Stimulated activated CD4-positive, alpha-beta T cell treated with anti-CD3 and anti-CD28 coated beads, TNF-alpha, amount 100 ng/mL, for 1 hour (primary cell): ENCODE measurements at places on chromosomes 2 and 18.

- DNase-seq = no peak
Measured at GRCh38 chr2:149926149-149926548, 338.6 kb upstream of the MMADHC start.

DNA sequence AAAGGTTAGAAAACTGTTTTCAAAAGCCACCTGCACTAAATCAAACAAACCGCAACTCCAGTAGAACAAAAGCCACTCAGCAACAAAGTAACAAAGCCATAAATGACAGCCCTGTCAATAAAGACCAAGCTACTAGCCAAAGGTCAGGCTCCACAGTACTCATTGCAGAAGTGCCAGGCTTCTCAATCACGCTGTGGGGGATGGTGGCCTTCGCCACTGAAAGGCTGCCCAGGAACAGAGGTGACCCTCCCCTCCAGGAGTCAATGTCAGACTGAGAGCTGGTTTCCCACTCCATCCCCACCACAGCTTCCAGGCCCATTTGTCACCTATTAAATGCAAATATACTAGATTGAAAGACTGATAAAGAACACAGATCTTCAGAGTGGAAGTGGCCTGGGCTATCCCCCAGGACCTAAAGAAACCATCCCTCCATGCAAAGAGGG lies 5.9 kb downstream of the ATP8B1 start:
- no peak for DNase-seq

DNA sequence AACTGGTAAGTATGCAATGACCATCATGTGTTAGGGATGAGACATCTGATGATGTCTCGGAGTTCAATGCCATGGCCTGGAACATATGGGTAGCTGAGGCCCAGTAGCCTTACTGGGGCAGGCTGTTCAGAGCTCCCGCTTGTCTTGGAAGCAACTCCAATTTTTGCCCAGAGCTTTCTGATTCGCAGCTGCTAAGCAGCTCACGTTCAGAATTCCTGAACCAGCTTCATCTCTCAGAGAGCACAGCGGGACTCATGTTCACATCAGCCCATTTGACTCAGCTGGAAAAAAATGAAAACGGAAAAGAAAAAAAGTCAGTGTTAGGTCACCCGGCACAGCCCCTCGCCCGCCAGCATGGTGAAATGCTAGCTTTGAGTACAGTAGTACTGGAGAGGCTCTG lies 16.8 kb upstream of the LRATD1 start:
- no peak for DNase-seq

DNA sequence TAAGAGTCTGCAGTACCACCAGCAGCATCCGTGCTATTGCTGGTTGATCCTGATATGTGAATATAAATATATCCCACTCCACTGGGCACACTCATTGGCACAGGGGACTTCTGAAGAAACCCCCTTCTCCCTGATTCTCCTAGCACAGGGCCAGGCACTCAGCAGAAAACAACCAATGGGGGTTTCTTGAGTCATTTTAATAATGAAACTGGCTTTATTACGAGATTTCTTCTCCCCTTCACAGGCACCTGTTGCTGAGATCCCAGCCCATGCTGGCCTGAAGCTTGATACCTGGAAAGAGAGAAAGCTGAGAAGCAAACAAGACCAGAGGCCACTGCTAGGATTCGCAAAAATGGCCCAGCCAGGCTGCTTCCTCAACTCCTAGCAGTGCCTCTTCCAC lies 17.9 kb upstream of the CYRIA start:
- DNase-seq = no peak

- no peak for DNase-seq
Measured at GRCh38 chr2:112710956-112711750, 9.7 kb upstream of the NT5DC4 start.

DNA sequence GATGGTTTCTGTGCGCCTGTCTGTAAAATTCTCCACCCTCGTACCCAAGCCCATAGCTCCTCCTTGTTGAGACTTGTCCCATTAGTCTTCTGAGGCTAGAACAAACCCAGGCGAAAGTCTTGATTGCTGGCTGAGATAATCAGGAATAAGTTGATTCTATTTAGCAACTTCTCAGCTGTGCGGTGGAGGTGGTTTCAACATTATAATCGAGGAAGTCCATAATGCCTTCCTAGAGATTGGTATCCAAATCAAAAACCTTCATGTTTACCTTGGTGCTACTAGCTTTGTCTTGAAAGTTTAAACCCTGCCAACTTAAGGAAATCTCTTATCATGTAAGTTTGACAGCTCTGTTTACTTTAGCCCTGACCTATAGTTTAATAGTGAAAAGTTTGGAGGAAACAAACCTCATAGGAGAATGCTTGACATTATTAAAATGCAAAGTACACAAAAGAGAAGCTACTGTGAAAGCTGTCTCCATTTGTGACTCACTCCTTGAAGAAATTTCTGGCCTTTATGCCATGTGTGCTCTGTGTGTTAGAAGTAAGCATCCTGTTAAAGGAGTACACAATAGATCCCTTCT lies 36.6 kb upstream of the DSC1 start:
- DNase-seq = no peak

DNA sequence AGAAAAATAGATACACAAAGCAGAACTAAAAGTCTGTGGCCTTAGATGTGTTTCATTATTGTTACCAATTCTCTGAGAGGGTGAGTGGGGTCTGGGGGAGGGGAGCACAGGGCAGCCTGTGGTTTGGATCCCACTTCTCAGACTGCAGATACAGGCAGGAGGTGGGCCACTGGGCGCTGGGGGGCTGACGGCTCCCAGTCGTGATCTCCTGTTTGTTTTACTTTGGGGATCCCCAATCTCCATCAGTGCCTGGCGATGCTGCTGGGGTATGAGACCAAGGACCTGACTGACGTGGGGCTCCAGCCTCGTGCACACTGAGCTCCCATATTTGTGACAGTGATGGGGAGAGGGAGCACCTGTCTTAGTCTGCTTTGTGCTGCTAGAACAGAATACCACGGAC lies 54.9 kb downstream of the EDAR start:
- no peak for DNase-seq

DNA sequence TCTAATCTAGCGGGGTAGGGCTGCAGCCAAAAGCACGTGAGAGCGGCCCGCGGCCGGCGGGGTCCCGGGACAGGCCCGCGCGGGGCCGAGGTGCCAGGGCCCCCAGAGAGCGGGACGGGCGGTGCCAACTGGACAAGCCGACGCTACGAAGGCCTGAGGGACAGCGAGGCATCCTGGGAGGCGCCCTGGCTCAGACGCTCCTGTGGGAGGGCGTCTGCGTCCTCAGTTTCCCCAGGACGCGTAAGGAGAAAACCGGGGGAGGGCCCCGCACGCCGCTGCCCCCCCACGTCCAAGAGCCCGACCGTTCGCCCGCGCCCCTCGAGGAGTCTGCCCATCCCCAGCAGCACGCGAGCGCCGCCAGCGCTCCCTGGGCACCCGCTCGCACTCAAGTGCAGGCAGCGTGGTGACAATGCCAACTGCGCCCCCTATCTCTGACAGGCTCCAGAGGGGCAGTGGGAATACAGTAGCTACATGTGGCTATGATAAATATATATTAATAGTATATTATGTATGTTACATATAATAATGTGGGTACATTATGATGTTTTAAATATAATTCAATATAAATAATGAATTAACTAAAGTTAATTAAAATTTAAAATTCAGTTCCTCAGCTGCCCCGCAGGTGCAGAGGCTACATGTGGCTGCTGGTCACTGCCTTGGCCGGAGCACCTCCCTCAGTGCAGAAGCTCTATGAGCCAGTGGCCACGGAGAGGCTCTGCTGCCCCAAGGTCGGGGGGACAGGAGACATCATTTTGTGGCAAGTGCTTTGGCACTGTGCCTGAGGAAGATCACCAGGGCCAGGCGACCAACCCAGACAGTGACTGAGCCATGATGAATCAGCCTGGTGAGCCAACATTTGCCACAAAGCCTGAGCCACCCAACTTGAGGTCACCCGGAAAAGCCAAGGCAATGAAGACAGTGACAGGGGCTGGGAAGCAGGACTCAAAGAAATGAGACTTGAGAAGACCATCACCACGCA lies 5.5 kb upstream of the SFT2D3 start:
- no peak for DNase-seq

GRCh38 chr2:38398739-38399138 lies 21.7 kb upstream of the ATL2 start:
- no peak for DNase-seq

DNA sequence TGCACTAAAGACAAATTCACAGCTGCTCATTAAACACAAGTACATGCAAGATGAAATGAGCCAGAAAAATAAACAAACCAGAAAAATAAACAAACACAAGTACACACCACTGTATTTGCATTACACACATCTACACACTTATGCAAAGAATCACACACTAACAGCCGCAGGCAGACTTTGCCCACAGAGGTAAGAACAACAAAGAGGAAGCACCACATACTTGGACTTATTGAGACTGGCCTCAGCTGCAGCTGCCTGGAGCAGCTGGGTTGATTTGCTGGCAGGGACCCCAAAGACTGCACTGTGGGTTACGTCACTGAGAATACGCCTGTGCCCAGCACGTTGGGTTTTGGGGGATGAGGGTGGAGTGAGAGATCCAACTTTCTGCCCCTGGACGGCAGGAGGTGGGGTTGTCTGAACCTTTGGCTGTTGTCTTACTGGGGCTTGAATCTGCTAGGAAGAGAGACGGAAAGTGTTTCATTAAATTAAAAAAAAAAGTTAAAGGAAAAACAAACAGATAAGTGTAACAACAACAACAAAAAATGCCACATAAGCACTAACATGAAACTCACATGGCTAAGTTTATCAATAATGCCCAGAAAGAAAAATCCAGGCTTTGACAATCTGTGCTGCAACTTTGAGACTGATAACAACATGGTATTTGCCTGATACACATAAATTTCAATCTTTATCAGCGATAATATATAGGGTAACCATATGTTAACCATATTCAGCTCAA lies 71.9 kb upstream of the NFU1 start:
- no peak for DNase-seq

- no peak for DNase-seq
Measured at GRCh38 chr2:137921105-137921880, 43.0 kb upstream of the HNMT start.

- DNase-seq = no peak
Measured at GRCh38 chr2:152566728-152567069, 150.6 kb downstream of the PRPF40A start.

- DNase-seq = no peak
Measured at GRCh38 chr2:39512434-39512935, 75.4 kb upstream of the MAP4K3 start.

- no peak for DNase-seq
Measured at GRCh38 chr18:66759050-66759828, 155.3 kb upstream of the CDH19 start.

DNA sequence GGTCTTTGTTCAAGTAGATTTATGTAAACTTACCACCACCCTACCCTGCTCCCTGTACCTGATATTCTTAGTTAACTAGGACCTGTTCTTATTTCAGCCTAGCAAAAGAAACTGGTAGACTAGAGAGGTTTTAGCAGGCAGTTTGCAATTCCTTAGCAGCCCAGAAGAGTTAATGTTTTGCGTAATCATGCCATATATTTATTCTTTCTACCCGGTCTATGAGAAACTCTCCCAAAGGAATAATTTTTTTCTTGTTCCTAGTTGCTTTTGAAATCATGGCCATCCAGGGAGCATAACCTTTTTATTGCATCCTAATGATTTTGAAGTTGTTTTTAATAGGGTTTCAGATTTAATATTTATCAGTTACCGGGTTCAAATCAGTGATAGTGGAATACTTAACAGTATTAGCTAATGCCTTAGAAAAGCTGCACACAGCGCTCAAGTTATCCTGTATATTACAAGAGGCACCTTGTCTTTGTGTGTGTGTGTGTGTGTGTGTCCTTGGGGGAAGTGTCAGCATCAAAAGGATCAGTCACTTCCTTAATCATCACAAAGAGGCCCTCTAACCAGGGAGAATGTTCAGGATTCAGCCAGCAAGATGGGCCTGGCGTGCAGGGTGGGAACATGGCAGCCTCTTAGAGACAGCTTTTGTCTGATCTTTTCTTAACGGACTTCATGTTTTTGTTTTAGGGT lies 52.9 kb downstream of the CABLES1 start:
- DNase-seq = no peak

DNA sequence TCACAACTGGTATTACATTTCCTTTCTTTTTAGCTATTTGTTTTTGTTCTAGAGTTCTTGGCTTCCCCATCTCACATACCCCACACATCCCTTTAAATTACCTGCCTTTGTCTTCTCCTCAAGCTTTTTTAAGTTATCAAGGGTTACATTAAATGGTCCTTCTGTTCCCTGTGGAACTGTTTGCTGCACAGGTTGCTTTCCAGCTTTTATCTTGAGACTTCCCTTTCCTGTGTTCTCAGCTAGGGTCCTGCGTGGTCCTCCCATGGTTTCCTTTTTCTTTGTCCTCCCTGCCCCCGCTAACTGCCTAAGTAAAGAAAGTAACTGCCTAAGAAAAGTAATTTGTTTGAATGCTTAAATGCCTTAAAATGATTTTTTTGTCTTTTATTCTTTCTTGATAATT lies 66.8 kb downstream of the EPB41L5 start:
- no peak for DNase-seq

DNA sequence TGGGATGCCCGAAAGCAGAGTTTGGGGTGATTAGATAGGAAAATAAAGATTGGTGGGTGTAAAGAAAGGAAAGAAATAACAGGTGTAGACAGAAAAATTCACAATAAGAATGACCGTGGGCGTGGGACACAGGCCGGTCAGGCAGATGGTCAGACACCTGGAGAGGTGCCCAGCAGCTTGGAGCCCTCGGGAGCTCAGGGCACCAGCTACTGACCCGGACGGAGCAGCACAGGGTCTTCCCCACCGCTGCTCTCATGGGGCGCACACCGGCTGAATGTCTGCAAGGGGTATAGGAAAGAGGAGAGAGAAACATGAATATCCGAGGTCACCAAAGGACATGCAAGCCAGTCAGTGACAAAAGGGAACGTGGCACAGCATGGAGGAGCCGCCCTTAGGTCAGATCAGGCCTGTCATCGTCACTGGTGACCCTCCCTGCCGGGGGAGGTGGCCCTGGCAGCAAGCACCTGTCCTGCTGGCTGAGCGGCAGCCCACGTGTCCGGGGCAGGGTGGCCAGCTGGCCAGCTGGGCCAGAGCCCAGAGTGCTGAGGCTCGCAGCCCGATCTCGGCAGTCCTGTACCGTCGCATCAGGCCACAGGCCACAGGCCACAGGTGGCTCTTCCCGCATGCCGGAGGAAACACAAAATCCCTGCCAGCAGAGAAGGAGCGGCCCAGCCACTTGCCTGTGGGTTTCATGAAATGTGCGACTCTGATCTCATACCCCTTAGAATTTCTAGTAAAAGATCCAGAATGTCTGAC lies 112.0 kb upstream of the NDUFV2 start:
- no peak for DNase-seq

DNA sequence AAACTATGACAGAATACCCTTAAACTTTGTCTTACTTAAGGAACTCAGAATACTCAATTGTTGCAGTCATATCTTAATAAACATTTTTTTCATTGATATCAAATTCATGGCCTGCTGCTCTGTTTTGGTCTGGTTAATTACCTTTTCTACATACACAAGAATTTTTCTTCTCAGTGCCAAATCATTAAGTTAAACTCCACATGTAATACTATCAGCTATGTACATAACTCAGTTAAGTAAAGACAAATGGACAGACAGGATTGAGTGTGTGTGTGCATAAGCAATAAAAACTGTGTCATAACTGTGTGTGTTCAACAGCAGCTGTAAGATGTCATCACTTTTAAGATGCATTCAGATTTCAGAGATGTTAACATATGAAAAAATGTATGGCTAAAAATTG lies 34.4 kb downstream of the VRK2 start:
- no peak for DNase-seq

- DNase-seq = no peak
Measured at GRCh38 chr2:206250041-206250897, 24.2 kb upstream of the ZDBF2 start.
